ENCODE measurements at places on chromosomes 16 and 17. TPM values are rescaled to one million over a fixed set of nuclear protein-coding genes. Genes with fewer than 3 reads are reported as not detected.

PROCA1 gene
- 3.1 TPM for total RNA-seq

NPIPB6 gene
- total RNA-seq: not detected

KRTAP4-5 gene
- not detected for total RNA-seq

GPRC5C gene
- 2.1 TPM for total RNA-seq

KRTAP3-2 gene
- not detected for total RNA-seq

CCL16 gene
- total RNA-seq: not detected

MEIOB gene
- not detected for total RNA-seq

TAOK1 gene
- total RNA-seq: 25.8 TPM

C16orf95 gene
- total RNA-seq: 9.9 TPM

GRCh38 chr16:8639694-8640093 is 18.2 kb downstream of the METTL22 start:
- no peaks in the 10 kb centered on the region for H3K27me3 ChIP-seq
- no peak overlapping the region for H3K27ac ChIP-seq
- H3K4me1 ChIP-seq: peaks cover 4% of the 10 kb centered on the region
- DNase-seq: no peak

GRCh38 chr16:52265446-52265861 is 281.5 kb downstream of the TOX3 start:
- H3K4me1 ChIP-seq: no peaks in the 10 kb centered on the region
- no peaks in the 10 kb centered on the region for H3K36me3 ChIP-seq
- H3K4me3 ChIP-seq: no peak overlapping the region
- no peaks in the 10 kb centered on the region for H3K27me3 ChIP-seq
- no peak overlapping the region for H3K27ac ChIP-seq

- peaks cover 4% of the 10 kb centered on the region for H3K27me3 ChIP-seq
- H3K27ac ChIP-seq: no peak overlapping the region
- no peak overlapping the region for H3K4me3 ChIP-seq
Measured at GRCh38 chr16:52528393-52529065, 18.4 kb downstream of the TOX3 start.

DNA sequence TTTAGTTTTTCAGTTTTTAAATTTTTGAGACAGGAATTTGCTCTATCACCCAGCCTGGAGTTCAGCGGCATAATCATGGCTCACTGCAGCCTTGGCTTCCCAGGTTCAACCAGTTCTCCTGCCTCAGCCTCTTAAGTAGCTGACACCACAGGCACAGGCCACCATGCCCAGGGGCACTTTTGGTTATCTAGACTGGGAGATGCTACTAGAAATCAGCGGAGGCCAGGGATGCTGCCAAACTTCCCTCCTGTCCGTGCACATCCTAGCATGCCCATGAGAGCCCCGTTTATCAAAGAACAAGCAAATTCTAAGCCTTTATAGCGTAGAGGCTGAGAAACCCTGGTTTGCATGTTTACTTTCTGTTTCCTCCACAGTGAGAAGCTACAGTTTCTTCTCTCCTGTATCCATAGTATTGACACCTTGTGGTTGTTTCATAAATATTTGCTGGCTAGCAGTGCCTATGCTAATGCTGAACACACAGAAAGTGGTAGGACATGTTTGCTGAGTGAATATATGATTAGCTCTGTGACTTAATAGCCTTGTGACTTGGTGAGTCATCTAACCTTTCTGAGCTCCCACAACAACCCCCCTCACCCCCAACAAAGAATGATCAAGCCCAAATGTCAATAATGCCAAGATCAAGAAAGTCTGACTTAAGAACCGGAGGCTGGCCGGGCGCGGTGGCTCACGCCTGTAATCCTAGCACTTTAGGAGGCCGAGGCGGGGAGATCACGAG is 39.2 kb upstream of the MAF start:
- no peaks in the 10 kb centered on the region for H3K36me3 ChIP-seq
- no peak overlapping the region for H3K27ac ChIP-seq
- H3K4me1 ChIP-seq: peaks cover 3% of the 10 kb centered on the region
- H3K4me3 ChIP-seq: no peak overlapping the region
- H3K27me3 ChIP-seq: peaks cover 25% of the 10 kb centered on the region
- no peak for DNase-seq

DNA sequence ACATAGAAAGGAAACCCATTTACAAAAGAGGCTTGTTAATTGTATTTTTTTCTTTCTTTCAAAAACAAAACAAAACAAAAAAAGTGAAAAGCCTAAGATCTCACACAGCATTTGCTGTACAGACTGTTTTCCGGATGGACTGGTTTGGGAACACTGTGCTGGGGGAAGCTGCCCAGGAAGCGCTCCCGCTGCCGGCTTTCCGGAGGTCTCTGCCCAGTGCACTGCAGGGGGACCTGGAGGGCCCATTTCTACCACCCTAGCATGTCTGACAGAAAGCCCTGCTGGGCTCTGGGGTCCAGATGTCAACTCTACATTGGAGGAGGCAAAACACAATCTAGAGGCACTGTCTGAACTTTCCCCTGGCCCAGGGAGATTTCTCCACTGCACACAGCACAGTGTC is 26.3 kb upstream of the CLEC18B start:
- H3K27ac ChIP-seq: peak overlapping the region; percentile 34
- H3K27me3 ChIP-seq: no peaks in the 10 kb centered on the region
- H3K36me3 ChIP-seq: peaks cover 7% of the 10 kb centered on the region
- DNase-seq: no peak
- no peak overlapping the region for H3K4me3 ChIP-seq
- no peaks in the 10 kb centered on the region for H3K4me1 ChIP-seq

DNA sequence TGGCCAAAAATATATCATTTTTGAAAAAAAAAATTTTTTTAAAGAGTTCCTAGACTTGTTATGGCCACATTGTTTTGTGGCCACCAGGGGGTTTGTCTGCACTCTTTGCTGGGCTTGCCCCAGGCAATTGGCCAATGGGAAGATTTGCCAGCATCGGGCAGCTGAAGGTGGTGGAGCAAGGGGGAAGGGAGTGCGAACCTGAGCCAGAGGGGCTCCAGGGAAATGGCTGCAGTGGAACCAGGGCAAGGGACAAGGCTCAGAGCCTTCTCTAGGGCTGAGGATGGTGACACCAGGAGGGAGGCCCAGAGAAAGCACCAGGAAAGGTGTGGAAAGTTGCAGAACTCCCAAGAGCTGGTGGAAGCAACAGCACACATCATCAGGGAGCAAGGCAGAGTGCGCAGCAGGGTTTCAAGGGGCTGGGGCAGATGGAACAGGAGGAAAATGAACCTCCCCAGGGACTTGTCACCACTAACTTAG is 15.5 kb upstream of the CMIP start:
- H3K4me3 ChIP-seq: no peak overlapping the region
- H3K4me1 ChIP-seq: peaks cover 13% of the 10 kb centered on the region
- no peak overlapping the region for H3K27ac ChIP-seq
- no peak for DNase-seq

DNA sequence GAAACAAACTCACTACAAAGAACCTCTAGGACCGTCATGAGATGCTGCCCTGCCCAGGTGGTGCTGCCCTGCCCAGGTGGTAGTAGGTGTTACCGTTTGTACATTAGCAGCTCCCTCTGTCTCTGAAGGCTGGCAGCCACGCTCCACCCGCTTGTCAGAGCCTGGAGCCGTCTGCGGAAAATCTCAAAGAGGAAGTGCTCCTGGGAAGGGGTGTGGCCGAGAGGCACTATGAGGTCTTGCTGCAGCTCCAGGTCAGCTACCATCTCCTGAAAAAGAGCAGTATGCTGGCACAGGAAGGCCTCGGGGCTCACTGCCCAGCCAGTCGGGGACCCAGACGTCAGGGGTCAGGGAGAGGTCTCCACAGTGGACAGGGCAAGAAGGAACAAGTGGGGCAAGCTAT is 28.3 kb downstream of the ZNF276 start:
- no peak for DNase-seq
- peaks cover 4% of the 10 kb centered on the region for H3K4me1 ChIP-seq
- H3K36me3 ChIP-seq: peaks cover 26% of the 10 kb centered on the region
- no peak overlapping the region for H3K27ac ChIP-seq
- H3K27me3 ChIP-seq: no peaks in the 10 kb centered on the region

DNA sequence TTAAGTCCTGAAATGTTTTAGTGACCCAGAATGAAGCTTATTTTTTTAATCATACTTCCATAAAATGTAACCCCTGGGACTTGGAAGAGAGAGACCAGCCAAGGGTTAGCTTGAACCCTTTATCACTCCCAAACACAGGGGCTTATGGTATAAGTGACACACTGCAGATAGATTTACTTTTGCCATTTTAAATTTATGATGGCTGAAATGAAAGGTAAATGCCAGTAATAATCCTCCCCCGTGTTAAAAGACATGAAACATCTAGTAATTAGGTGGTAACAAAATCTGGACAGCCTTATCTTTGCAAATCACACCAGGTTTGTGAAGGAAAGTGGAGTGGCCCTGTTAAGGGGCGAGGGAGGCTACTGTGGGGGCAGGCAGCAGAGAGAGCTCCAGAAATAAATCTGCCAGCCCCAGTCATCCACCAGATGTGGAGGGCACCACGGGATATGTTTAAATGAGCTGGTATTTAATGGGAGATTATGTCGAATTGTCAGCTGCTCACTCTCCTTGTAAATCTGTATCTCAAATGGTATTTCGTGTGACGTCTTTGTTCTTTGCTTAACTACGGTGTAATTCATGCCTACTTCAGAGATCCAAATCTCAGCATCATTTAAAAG is 326.5 kb downstream of the WWOX start:
- peaks cover 18% of the 10 kb centered on the region for H3K36me3 ChIP-seq
- no peaks in the 10 kb centered on the region for H3K27me3 ChIP-seq
- no peak overlapping the region for H3K4me3 ChIP-seq
- no peak for DNase-seq
- no peaks in the 10 kb centered on the region for H3K4me1 ChIP-seq
- no peak overlapping the region for H3K27ac ChIP-seq

GRCh38 chr16:80208015-80208414 is 332.8 kb upstream of the DYNLRB2 start:
- H3K4me1 ChIP-seq: no peaks in the 10 kb centered on the region
- peaks cover 8% of the 10 kb centered on the region for H3K27me3 ChIP-seq
- no peak overlapping the region for H3K27ac ChIP-seq
- no peaks in the 10 kb centered on the region for H3K36me3 ChIP-seq
- no peak for DNase-seq

- peaks cover 8% of the 10 kb centered on the region for H3K27me3 ChIP-seq
- H3K4me1 ChIP-seq: no peaks in the 10 kb centered on the region
- H3K4me3 ChIP-seq: no peak overlapping the region
- no peak overlapping the region for H3K27ac ChIP-seq
Measured at GRCh38 chr17:83109793-83110645, 30.6 kb downstream of the METRNL start.

- no peaks in the 10 kb centered on the region for H3K27me3 ChIP-seq
- H3K27ac ChIP-seq: no peak overlapping the region
Measured at GRCh38 chr16:67922740-67923139, 8.9 kb downstream of the CTRL start.

DNA sequence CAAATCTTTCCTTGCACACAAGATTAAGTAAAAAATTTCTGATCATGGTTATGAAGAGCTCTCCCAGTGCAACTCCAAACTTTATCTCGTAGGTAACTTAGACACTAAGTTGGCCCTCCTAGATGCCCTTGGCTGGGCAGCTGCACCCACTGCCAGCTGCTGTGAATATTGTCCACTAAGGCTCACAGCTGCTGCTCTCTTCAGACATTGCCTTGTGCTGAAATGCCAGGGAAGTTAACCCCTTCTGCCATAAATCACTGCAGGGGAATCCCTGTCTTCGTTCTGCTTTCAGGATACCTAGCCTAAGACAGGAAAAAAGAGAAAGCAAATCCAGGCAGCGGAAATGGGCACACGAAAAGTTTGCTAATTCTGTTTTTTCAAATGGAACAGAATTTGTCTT is 106.4 kb downstream of the IRX5 start:
- no peak overlapping the region for H3K27ac ChIP-seq
- H3K27me3 ChIP-seq: peaks cover 11% of the 10 kb centered on the region
- DNase-seq: no peak
- no peak overlapping the region for H3K4me3 ChIP-seq
- H3K36me3 ChIP-seq: no peaks in the 10 kb centered on the region

DNA sequence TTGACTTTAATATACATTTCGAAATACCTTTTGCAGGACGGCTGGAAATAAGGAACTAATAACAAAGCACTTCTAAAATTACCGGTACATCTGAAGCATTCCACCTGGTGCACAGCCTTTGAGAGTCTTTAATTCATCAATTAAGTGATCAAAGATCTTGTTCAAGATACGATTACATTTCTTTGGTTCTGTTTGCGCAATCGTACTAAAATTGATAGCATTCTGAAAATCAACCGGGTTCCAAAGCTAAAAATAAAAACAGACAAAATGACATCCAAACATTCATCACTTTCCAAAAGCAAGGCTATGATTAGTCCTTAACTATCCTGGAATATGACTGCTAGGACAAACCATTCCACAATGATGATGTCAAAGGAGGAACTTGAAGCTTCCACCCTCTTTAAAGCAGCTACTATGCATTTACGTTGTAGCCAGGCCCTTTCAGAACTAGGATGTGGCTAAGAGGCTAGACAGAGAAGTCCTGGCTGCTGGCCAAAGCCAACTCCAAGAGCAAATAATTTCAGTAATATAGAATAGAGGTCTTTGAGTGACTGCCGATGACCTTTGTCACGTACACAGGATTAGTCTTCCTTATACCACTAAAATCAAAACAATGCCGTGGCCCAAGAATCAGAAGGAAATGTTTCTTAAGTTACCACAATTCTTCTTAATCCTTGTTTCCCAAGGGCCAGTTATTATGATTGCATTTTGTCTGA is 299.8 kb upstream of the PSMD7 start:
- DNase-seq: no peak
- no peaks in the 10 kb centered on the region for H3K27me3 ChIP-seq
- H3K27ac ChIP-seq: no peak overlapping the region
- no peaks in the 10 kb centered on the region for H3K4me1 ChIP-seq

GRCh38 chr17:47324224-47325020 is 667 bp downstream of the EFCAB13 start:
- peak overlapping the region; percentile 97 for H3K27ac ChIP-seq
- peak overlapping the region; percentile 94 for H3K4me3 ChIP-seq
- H3K36me3 ChIP-seq: no peaks in the 10 kb centered on the region
- DNase-seq: peak; percentile 69
- peaks cover 5% of the 10 kb centered on the region for H3K27me3 ChIP-seq

DNA sequence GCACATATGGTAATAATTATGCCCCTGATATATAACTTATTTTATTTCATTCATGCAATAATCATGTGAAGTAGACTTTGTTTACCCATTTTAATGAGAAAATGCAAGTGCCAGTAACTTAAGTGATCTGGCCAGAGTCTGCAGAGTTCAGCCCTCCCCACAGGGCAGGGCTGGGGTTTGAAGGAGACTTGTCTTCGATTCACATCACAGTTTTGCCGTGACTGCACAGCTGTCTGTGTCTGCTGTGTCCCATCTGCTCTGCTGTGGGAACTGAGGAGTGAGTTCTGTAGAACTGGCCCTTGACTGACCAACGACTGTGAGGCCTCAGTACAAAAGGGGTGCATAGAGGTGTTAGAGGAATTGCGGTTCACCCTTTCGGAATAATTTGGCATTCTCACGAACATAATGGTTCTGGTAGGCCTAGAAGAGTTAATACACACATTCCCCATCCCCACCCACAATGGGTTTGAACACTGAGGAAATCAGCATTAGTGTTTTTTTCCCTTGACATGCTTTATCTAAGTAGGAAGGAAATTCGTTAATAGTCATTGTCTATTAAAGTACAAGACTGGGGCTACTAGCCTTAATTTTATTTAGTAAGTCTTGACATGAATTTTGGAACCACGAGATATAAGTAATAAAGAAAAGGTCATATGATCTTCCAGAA is 113.6 kb upstream of the MON1B start:
- no peaks in the 10 kb centered on the region for H3K27me3 ChIP-seq
- no peak overlapping the region for H3K4me3 ChIP-seq
- no peaks in the 10 kb centered on the region for H3K36me3 ChIP-seq
- no peaks in the 10 kb centered on the region for H3K4me1 ChIP-seq
- no peak for DNase-seq

GRCh38 chr16:85017151-85017550 is 5.8 kb upstream of the ZDHHC7 start:
- H3K36me3 ChIP-seq: no peaks in the 10 kb centered on the region
- H3K27me3 ChIP-seq: peaks cover 3% of the 10 kb centered on the region
- H3K4me1 ChIP-seq: peaks cover 17% of the 10 kb centered on the region
- H3K27ac ChIP-seq: no peak overlapping the region
- DNase-seq: peak; percentile 36
- H3K4me3 ChIP-seq: no peak overlapping the region
